Fibroblast of skin of back (primary cell): ENCODE measurements at places on chromosomes 2 and 18.

- peak; percentile 47 for DNase-seq
These were observed 28.3 kb upstream of the SLC40A1 start for GRCh38 chr2:189608795-189609422.

DNA sequence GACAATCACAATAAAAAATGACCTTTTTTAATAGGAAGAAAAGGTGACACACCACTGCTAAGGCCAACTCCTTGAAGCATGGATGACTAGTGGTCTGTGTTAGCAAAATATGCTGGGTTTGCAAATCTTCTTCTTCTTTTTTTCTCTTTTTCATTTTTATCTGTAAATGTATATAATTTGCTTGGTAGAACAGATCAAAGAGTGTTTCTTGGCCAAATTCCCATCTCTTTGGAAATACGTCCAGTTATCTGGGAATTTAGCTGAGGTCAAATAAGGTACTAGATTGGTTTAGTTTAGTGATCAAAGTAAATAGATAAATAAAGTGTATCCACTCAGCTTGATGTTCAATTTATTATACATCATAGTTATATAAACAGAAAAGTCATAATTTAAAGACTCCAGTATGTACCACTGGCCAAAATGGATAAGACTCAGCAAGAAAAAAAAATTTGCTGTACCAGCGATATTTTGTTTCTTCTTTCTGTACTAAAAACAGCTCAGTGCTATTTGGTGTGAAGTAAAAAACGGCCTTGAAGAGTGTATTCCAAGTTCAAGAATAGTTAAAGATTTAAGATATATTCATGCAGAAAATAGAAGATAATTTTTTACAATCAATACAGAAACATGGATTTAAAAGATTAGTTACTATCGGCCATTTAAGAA lies 738.6 kb upstream of the PIK3C3 start:
- DNase-seq, result no peak

GRCh38 chr18:3814816-3815215 lies 364.8 kb downstream of the TGIF1 start:
- DNase-seq, result peak; percentile 37

GRCh38 chr2:80257450-80257849 lies 47.1 kb downstream of the LRRTM1 start:
- no peak for DNase-seq

- no peak for DNase-seq
These were observed 63.8 kb upstream of the GPR45 start for GRCh38 chr2:105177536-105178254.

- DNase-seq, result peak; percentile 40
These were observed 48.8 kb downstream of the MAPRE2 start for GRCh38 chr18:35089891-35090550.

DNA sequence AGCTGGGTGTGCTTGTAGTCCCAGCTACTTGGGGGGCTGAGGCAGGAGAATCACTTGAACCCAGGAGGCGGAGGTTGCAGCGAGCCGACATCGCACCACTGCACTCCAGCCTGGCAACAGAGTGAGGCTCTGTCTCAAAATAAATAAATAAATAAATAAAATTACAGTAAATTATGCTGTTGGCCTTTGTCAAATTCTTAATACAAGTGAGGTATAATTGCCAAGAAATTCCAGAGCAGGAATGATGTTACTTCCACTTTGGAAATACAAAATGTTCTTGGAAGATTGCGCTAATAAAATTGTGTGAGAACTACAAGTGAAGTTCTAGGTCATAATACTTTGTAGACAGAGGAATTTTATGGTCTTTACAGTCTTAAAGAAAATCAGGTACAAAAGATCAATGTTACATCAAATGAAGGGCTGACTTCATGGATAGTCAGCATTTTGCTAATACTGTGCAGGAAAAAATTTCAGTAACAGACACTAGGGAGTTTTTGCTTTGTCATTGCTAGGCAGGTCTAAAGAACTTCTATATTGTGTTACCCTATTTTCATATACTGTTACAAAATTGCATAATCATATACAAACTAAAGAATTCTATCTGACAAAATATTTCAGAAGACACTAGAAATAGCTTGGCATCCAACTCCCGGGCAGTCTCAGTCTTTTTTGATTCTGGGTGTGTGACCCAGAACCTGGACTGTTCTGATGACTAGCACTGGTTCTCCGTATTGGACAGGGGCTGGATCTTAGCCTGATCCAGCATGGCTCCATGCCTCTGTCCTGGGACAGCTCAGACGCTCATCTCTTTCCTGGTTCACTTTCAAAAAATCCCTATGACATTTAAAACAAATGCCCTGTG lies 76.0 kb upstream of the STK17B start:
- DNase-seq, result peak; percentile 13

DNA sequence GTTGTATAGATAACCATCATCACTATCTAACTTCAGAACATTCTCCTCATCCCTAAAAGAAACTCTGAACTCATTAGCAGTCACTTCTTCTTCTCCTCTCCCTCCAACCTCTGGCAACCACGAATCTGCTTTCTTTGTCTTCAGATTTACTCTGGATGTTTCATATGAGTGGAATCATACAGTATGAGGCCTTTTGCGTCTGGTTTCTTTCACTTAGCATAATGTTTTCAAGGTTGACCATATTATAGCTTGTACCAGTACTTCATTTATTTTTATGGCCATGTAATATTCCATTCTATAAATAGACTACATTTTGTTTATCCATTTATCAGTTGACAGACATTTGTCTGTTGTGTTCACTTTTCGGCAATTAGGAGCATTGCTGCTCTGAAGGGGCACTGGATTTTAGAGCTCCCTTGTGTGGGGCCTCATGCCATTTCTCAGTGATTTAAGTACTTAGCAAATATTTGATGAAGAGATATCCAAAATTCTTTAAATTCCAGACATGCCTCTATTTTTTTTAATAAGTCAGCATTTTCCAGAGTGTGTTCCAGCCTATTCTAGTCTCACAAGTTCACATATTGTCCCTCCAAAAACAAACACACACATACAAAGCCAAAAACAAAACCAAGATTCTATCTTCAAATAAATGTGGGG lies 22.5 kb upstream of the MAP3K20 start:
- peak; percentile 26 for DNase-seq

- no peak for DNase-seq
These were observed 58.3 kb downstream of the MRPL33 start for GRCh38 chr2:27829791-27830190.

GRCh38 chr18:79922971-79923411 lies 28.5 kb downstream of the SLC66A2 start:
- DNase-seq, result no peak

DNA sequence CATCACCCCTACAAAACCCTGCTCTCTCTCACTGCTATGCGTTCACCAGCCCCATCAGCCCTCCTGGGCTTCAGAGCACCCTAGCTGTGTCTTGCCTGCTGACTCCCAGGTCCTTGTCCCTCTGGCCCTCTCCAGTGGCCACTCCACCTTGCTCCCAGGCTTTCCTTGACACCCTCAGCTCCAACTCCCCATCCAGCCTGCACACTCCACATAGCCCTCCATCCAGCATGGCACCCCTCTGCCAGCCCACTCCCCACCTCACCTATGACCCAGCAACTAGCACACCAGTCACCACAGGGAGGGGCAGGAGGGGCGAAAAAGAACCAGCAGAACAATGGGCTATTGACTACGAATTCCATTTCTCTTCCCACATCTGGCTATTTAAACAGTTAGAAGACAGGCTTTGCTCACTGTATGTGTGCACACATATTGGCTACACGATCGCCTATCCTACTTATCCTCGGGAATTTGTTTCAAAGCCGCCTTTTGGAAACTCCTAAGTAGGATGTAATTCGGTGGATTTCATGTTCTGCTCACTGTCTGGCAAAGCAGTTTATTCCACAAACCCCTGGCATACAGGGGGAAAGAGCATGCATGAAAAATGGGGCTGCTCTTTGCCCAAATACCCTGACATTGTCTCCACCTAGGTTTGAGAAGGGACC lies 195.3 kb downstream of the SMAD2 start:
- no peak for DNase-seq

DNA sequence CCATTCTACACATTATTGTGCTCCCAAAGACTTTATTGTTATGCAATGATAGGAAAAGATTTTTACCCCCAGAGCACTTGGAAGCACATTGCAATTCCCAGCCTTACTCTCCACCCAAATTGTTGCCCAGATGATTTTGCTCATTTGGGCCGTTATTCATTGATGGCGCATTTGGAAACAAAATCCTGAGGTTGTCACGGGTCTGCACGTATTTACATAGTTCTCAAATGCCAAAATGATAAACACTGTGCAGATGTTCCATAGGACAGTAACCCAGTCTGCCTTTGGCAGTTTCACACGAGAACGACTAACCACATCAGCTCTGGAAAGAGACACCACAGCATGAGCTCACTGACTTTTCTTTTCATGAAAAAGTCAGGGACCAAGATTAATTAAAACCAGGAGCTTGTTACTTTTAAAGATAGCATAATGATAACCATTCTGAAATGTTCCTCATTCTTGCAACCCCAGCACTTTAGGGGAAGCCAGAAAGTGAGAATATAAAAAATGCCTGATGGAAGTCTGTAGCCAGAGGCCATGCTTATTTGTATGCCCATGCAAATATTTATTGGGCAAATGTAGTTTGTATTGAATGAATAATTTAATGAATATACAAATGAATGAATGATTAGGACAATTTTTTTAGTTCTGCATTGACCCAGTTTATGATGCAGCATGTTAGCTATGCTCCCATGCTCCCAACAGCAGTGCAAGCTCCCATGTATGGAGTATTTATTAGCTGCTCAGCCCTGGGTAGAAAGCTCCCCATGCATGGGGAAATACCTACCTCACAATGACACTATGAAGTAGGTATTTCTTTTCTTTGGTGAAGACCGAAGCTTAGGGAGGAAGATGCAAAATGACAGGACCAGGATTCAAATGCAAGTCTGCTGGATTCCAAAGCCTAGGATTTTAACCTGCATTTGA lies 84.6 kb downstream of the MAIP1 start:
- DNase-seq, result peak; percentile 63

GRCh38 chr2:10499911-10500521 lies 51.9 kb upstream of the ODC1 start:
- no peak for DNase-seq

DNA sequence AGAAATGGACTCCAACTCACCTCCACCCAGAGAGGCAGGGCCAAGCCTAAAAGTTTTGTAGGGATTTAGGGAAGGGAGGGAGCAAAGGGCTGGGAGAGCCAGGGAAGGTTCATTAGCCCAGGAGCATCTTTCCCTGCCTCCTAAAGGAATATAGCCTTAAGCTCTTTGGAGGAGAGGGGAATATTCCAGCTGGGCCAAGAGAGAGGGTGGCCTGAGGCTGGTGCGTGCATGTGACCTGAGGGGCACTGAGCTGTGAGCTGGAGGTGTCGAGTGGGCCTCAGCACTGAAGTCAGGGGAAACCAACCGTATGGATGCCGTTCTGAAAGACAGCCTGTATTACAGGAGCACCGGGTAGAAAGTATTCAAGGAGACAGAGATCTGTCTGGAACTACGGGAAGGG lies 112.6 kb downstream of the KLHL29 start:
- no peak for DNase-seq

DNA sequence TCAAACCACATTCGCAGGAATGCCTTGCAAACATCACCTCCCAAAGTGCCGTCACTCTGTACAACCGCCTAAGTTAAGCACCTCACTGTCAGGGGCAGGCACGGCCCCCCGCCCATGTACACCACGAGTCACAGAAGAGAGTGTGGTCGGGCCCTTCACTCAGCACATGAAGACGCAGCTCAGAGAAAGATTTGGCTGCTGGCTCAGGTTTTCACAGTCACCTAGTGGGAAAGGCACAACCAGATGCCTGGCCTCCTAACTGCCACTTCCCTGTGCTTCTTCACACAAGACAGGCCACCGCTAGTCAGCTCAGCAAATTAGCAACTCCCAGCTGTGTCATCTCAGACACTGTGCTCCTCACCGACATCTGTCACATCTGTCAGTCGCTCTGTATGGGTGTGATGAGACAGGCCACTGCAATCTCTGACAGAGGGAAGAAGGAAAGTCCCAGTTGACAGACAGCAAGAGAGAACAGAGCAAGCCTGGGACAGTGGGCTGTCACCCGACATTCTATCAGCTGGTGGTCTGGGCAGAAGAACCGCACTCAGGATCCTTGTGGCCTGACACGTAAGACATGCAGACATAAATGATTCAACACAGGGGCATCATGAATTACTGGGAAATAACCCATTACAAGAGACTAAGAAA lies 60.8 kb downstream of the CRACDL start:
- DNase-seq, result no peak

DNA sequence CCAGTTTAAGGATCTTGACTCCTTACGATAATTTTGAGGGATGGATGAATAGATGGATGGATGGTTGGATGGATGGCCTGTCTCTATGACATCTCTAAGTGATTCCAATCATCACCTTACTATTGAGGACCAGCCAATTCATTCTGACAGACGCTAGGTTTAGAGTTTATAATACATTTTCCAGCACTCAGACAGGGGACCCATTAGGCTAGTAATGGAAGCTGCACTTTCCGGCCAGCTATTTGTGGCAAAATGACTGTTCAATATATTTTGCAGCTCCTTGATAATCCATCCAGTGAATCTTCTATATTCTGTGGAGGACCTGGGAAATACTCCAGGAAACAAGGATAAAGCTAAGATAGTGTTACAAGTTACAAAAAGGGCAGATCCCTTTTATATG lies 262.9 kb downstream of the TDRD15 start:
- no peak for DNase-seq

DNA sequence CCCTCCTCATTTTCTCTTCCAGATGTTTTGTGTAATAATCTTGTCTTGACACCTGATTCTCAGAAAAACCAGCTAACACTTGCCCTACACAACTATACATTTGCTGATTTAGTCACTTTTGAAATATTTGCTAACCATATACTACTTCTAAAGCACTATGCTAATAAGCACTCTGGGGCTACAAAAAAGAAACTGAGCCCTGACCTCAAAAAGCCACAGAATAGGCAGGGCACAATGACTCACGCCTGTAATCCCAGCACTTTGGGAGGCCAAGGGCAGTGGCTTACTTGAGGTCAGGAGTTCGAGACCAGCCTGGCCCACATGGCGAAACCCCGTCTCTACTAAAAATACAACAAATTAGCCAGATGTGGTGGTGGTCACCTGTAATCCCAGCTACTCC lies 266.0 kb downstream of the RAD51AP2 start:
- no peak for DNase-seq

DNA sequence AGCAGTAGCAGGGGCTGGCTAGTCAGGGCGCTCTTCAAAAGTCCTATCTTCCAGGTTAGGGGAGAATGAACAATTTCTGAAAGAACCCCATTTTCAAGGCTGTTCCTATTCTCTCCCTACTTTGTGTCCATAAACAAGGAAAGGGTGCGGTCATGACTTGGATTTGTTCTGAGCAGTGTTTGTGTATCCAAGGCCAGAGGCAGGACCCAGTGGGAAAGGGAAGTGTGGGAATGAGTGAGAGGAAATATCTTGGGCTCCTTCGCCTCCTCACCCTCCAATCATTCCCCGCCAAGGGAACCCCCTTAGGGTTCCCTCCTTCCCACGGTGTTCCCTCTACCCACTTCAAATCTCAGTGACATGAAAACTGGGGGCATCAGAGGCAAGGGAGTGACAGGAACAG lies 25.5 kb upstream of the SPTBN1 start:
- DNase-seq, result no peak

GRCh38 chr2:10452956-10453904 lies 5.1 kb upstream of the ODC1 start:
- no peak for DNase-seq
